ENCODE measurements at places on chromosomes 3 and 15.
A peak's percentile ranks its signal among the peaks of the same experiment; 100 is the strongest.

DNA sequence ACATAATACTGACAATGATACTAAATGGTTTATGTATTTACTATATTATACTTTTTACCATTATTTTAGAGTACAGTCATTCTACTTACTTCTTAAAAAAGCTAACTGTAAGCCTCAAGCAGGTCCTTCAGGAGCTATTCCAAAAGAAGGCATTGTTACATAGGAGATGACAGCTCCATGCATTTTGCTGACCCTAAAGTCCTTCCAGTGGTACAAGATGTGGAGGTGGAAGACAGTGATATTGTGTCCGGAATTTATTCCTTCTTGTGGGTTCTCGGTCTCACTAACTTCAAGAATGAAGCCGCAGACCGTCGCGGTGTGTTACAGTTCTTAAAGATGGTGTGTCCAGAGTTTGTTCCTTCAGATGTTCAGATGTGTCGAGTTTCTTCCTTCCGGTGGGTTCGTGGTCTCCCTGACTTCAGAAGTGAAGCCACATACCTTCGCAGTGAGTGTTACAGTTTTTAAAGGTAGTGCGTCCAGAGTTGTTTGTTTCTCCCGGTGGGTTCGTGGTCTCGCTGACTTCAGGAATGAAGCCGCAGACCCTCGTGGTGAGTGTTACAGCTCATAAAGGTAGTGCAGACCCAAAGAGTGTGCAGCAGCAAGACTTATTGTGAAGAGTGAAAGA is 20.9 kb downstream of the AVEN start:
- DNase-seq: no peak

DNA sequence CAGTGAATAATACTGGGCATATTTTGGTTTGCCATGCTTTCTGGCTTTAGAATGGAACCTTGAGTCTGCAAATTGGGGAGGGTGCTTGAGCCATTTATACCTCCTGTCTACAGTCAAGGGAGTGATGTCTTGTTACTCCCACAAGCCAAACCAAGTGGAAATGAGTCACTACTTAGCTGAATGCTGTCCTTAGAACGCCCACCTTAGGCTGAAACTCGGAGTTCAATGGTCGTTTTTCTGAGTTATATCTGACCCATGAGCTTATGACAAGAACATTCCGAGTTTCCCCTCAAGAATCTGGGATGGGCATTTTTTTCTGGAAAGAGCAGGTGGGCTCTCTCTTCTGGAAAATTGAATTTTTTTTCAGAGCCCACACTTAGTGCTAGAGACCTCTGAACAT is 17.4 kb upstream of the CLDN18 start:
- DNase-seq: no peak

GRCh38 chr15:43204016-43204901 is 16.6 kb downstream of the EPB42 start:
- peak; percentile 74 for DNase-seq

- DNase-seq: no peak
These were observed 91.3 kb upstream of the SLC4A7 start for GRCh38 chr3:27575499-27575898.

GRCh38 chr3:106208251-106208650 is 339.4 kb upstream of the CBLB start:
- DNase-seq: no peak

- no peak for DNase-seq
These were observed 322.1 kb downstream of the WDR72 start for GRCh38 chr15:53437366-53437765.

GRCh38 chr3:71318458-71318827 is 265.1 kb downstream of the FOXP1 start:
- DNase-seq: no peak

GRCh38 chr3:192307631-192308030 is 419.7 kb downstream of the FGF12 start:
- peak; percentile 2 for DNase-seq

DNA sequence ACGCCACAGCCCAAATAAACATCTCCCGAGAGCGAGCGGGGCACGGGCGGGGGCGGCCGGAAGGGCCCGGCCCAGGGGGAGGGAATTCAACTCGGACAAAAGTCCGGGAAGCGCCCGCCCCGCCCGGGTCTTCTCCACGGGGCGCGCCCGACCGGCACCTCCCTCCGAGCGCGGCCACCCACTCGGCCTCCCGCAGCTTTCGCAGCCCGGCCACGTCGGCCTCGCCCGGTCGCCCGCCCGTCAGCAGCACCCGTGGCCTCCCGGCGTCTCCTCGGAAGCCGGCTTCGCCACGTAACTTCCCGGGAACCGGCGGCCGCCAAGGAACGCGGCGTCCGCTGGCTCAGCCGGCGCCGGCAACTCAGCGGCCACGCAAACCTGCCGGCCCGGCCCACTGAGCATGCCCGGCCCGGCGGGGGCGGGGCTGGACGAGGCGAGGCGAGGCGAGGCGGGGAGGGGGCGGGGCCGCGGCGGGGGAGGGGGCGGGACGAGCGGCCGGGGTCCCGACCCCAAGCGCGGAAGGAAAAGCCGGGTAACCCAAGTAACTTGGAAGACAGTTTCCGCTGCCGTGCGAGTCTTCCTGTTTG is at the start of gene TJP1:
Gene TJP1 (minus strand): TSS at position 369 of the 584 bp plus-strand sequence. CDS start 440 bp downstream, outside the sequence.
- DNase-seq: peak; percentile 79

DNA sequence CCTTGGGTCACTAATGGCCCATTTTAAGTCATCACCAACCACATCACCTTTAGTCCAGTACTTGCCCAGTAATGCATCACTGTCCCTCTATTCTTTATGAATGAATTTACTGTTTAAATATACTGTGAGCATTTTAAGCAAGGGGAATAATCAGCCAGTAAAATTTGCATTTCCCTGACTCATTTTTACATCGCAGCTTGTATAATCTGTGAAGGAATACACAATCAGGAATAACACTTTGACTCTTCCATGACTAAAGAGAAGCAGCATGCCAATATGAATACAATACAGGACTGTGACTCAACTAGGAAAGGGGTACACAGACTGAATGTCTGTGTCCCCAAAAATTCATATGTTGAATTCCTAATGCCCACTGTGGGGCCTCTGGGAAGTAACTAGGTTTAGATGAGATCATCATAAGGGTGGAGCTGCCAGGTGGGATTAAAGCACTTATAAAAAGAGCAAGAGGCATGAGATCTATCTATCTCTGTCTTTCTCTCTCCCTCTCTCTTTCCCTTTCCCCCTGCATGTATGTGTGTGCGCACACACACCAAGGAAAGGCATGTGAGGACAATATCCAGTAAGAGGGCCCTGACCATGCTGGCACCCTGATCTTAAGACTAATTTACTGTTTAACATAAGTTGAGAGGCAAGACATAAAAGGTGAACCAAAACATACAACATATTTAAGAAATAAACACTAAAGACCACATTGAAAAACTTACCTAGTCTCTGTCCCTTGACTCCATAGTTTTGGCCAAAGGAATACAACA is 12.1 kb downstream of the B4GALT4 start:
- no peak for DNase-seq

DNA sequence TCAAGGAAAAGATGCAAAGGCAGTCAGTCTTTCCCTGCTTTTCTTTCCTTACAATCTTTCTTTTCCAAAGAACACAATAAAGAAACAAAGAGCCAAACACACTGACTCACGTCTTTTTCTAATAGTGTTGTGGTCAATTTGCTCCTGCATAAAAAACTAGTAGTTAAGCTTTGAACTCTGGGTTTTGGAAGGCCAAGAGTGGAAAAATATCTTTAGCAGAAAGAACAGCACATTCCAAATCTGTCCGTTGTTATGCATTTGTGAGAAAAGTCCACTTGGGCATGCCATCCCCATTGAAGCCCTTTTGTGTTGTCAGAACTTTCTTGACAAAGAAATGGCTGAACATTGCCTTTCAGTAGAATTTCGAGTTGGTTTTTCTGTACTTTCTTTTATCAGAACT is 18.2 kb downstream of the COL8A1 start:
- no peak for DNase-seq

DNA sequence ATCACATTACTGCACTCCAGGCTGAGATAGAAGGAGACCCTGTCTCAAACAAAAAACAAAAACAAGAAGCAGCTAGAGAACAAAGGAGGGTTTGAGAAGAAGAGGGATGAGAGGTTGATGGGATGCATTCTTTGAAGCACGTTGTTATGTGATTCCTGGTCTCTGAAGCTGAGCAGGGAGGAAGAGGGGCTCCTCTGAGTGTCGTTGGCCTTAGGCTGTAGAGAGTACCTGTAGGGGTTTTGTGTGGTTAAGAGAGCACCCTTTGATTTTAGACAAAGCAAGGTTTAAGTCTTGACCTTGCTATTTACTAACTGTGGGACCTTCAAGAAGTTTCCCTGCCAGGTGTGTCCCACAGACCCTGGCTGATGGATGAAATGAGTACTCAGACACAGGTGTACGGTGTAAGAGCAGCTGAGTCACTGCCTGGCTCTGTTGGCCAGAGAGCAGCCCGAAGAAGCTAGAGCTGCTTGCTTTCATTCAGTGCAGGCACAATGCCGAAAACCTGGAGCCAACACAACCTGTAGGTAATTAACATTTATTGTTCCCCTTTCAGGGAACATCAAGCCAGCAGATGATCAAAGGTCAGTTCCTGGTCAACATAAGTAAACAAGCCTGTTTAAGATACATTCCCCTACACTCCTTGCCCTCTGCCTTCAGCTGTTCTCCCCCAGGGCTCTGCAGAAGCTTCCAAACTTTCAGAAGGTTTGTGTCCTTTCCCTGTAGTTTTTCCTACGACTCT is 67.2 kb downstream of the LRRK1 start:
- no peak for DNase-seq

- DNase-seq: no peak
These were observed 22.1 kb upstream of the CRBN start for GRCh38 chr3:3201611-3202010.

DNA sequence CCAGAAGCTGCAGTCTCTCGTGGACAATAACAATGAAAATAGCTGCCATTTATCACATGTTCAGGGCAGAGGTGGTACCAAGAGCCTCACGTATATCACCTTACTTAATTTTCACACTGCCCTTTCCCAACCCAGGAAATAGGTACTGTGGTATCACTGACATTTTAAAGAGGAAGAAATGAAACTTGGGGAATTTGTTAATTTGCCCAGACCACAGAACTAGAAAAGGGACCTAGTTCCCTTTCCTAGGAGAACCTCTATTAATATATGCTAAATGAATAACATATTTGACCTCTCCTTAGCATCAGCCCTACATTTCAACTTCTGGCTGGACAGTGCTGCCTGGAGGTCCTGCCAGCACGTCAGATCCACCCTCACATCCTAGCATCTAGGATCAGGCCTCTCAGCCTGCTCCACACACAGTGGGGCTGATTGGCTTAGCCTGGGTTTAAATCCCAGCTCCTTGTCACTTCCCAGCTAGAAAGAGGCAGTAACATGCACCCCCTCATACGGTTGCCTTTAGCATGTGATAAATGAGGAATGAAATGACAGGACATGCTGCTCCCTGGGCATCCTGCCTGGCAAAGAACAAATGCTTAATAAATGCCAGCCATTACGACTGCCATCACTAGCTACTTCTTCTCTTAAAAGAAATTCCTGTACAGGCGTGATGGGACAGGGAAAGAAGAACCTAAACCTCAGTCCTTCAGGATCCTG is 95.1 kb upstream of the TNFAIP8L3 start:
- no peak for DNase-seq

DNA sequence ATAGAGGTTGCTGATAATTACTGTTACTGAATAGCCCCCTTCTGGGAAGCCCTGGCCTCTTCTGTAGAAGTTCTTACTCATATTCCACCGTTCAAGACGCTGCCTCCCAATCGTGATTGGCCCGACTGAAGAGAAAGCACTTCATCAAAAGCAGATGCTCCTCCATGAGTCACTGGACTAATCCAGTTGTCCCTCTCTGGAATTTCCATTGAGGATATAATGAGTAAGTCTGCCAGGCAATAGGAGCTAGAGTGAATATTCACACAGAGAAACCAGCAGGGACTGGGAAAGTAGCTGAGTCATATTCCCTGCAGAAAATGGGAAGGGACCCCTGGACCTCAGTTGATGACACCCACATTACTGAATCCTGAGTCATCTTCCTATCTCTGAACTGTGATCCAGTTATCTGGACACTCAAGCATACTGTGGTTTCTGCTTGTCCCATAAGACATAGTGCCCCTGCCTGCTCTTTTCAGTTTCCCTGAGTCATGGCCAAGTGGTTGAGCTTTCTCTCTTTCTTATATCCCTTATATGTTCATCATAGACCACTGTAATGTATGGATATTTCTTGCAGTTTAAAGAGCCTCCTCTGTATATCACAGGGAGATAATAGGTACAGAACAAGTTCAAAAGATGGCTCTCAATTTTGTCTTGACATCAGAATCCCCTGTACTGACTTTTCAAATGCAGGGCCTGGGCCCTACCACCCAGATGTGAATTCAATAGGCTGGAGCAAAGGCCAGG is 151.2 kb upstream of the CDIN1 start:
- DNase-seq: peak; percentile 100

- no peak for DNase-seq
These were observed 466.6 kb downstream of the RAP2B start for GRCh38 chr3:153628591-153628990.

DNA sequence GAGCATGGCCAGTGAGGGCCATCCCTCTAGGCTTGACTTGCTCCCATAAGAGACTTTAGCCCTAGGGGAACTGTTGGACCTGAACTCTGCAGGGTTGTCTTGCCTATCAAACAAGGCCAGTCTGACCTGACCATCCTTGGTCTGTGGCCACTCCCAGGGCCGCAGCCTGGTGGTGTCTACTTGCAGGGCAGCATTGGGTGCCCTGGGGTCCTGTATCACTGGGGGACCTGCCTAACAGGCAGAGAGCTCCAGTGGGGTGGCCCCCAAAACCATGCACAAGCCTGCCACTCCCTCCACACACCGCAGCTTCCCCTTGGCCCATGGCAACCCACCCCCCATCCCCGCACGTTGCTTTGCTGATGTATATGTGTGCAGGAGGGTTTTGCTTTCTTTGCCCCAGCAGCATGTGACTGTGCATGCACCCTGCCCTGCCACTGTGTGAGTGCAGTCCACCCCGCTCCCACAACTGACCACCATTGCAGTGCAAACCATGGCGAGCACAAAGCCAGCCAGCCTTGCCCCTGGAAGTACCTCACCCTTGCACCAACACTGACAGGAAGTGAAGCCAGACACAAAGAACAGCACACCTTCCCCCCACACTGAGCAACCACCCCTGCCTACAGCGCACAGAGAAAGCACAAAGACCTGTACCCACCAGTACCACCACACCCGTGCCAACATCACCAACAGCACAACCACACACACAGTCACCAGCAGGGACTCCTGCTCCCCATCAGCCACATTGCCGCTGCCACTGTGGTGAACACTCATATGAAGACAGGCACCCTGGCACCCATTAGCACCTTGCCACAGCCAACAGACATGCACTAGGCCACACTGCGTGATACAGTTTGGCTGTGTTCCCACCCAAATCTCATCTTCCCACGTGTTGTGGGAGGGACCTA is 88.8 kb downstream of the SENP7 start:
- DNase-seq: no peak

- no peak for DNase-seq
These were observed 138.2 kb upstream of the CNTN4 start for GRCh38 chr3:1960506-1960905.

DNA sequence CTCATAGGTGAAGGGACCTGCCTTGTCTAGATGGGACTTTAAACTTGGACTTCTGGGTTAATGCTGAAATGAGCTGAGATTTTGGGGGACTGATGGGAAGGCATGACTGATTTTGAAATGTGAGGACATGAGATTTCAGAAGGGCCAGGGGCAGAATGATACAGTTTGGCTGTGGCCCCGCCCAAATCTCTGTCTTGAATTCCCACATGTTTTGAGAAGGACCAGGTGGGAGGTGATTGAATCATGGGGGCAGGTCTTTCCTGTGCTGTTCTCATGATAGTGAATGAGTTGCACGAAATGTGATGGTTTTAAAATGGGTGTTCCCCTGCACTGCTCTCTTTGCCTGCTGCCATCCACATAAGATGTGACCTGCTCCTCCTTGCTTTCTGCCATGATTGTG is 42.8 kb downstream of the ILDR1 start:
- no peak for DNase-seq
